ENCODE measurements at places on chromosomes 2 and 18. TPM values are rescaled to one million over a fixed set of nuclear protein-coding genes. Genes with fewer than 3 reads are reported as not detected.

Gene ASIC4
- total RNA-seq, result not detected

Gene STEAP3
- 12.2 TPM for total RNA-seq

Gene USP14
- 22.9 TPM for total RNA-seq

Gene INHBB
- 0.25 TPM for total RNA-seq

Gene SNRNP27
- total RNA-seq, result 25.5 TPM

Gene FLACC1
- 0.56 TPM for total RNA-seq

Gene ASB1
- total RNA-seq, result 21.2 TPM

Gene CDH19
- not detected for total RNA-seq

Gene ZRANB3
- total RNA-seq, result 5.1 TPM

Gene CD207
- total RNA-seq, result not detected

Gene HOXD4
- not detected for total RNA-seq

Gene VAMP8
- total RNA-seq, result 14.6 TPM

Gene MC4R
- total RNA-seq, result not detected

Gene IL1RN
- not detected for total RNA-seq

Gene UGT1A10
- total RNA-seq, result not detected

Gene PIEZO2
- 63.7 TPM for total RNA-seq

Gene WDR33
- total RNA-seq, result 27.0 TPM

Gene RPRD1A
- 57.9 TPM for total RNA-seq

Gene PRKAG3
- total RNA-seq, result not detected

Gene AGXT
- total RNA-seq, result not detected

Gene SULT1C4
- 7.0 TPM for total RNA-seq

Gene MFF
- total RNA-seq, result 58.7 TPM

Gene TEKT4
- total RNA-seq, result not detected

Gene DYSF
- 82.1 TPM for total RNA-seq

Gene DSG1
- not detected for total RNA-seq

Gene ASB18
- not detected for total RNA-seq

Gene CNGA3
- not detected for total RNA-seq

Gene SPP2
- not detected for total RNA-seq

Gene CHRNG
- total RNA-seq, result not detected

Gene LRRTM1
- total RNA-seq, result not detected

Gene CD8B
- total RNA-seq, result not detected

Gene AQP12B
- not detected for total RNA-seq

Gene THUMPD2
- total RNA-seq, result 7.5 TPM

Gene MROH2A
- not detected for total RNA-seq

Gene GRHL1
- total RNA-seq, result 1.2 TPM

Gene ACVR1C
- 0.07 TPM for total RNA-seq

Gene MYCN
- 3.1 TPM for total RNA-seq

Gene RND3
- total RNA-seq, result 76.4 TPM

Gene KIAA2012
- not detected for total RNA-seq

Gene TRABD2A
- total RNA-seq, result 0.59 TPM

Gene UGT1A4
- total RNA-seq, result not detected

Gene BCL2
- 1.3 TPM for total RNA-seq

Gene RAB11FIP5
- 47.2 TPM for total RNA-seq

Gene BOLL
- total RNA-seq, result not detected

Gene EVX2
- total RNA-seq, result not detected

Gene PSD4
- total RNA-seq, result 0.32 TPM

Gene EPB41L5
- 44.8 TPM for total RNA-seq

Gene GALNT3
- total RNA-seq, result 0.13 TPM

Gene CCDC85A
- total RNA-seq, result 16.2 TPM

Gene UGT1A5
- not detected for total RNA-seq

Gene SLC4A5
- 0.04 TPM for total RNA-seq
